Natural killer cell (primary cell): ENCODE measurements at places on chromosomes 6 and 20.

GRCh38 chr6:161477876-161478425, 204.1 kb upstream of the AGPAT4 start:
- DNase-seq, result no peak

GRCh38 chr6:157563611-157564284, 182.8 kb downstream of the ZDHHC14 start:
- DNase-seq, result no peak

GRCh38 chr20:53914781-53915445, 155.5 kb downstream of the BCAS1 start:
- no peak for DNase-seq

DNA sequence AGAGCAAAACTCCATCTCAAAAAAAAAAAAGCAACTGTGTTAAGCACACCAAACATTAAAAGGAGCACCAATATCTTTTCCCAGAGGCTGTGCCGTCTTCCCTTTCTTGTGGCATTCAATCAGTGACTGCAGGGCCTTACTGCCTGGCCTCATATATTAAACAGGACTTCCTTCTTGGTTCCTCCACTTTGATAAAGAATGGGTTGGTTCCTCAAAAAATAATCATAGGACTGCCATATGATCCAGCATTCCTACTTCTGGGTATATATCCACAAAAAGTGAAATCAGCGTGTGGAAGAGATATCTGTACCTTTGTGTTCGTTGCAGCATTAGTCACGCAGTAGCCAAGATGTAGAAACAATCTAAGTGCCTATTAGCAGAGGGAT, 40.3 kb upstream of the GFOD1 start:
- DNase-seq, result no peak

DNA sequence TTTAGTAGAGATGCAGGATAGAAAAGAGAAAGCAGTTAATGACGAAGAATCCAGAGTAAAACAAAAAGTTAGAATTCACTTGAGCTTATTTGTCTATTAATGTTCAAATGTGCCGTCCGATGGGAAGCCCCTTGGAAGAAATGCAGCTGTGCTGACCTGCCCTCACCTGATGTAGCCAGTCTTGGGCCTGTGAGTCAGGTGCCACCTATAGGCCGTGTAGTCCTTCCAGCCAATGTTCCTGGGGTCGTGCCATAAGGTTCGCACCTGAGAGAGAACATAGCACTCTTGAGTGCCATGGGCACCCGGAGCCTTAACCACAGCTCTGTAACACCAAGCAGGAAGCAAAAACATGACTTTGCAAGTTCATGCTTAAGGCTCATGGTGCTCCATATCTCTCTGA, 32.4 kb downstream of the THBS2 start:
- no peak for DNase-seq

GRCh38 chr6:44058617-44059358, 68.5 kb downstream of the MRPL14 start:
- DNase-seq, result peak; percentile 43

DNA sequence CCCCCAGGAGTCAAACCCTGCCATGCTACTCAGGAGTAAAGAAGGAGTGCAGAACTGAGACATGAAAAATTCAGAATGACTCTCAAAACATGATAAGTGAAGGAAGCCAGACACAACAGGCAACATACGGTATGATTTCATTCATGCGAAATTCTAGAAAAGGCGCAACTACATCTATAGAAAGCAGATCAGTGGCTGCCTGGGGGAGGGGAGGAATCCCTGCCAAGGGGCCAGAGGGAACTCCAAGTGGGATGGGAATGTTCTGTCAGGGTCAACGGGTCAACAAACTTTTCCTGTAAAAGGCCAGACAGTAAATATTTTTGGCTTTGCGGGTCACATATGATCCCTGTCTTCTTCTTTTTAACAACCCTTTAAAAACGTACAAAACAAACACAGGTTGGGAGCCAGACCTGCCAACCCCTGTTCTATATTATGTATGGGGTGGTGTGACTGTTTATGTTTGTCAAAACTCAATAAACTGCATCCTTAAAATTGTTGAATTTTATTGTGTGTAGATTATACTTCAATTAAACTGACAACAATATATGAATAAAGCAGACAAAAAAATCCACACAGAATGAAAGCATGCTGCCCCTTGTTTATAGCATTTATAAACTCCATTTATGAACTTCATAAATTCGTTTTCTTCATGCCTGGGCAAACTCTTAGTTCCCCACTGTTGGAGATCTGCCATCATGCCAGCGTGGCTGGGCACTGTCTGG, 56.6 kb upstream of the TRAF3IP2 start:
- no peak for DNase-seq

DNA sequence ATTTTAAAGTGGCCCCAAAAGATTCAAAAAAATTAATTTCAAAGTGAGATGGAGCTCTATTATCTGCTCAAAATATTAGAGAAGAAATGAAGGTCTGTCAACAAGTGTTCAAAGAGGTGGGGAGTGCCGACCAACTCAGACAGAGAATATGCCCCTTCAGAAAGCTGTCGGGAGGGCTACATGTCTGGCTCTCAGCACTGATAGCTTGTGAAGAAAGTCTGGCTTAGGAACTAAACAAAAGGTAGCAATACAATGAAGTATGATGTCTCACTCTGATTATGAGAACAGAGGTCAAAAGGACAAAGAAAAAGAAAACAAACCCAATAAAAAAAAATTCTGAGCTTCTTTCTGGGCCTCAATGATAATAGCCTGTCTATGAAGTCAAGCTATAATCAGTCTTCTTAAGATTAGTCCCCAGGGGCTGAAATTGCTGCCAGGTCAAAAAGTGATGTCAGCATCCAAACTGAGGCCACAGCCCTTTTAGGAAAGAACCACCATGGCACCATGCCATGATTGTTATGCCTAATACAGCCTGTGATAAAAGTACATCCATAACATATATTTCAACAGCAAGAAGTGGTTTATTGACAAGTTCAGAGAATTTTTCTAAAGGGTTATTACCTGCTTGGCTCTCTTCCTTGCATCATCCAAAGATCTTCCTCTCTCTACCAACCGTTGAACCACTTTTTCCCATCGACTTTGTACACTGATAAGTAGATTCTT, 150.9 kb downstream of the DST start:
- DNase-seq, result no peak

DNA sequence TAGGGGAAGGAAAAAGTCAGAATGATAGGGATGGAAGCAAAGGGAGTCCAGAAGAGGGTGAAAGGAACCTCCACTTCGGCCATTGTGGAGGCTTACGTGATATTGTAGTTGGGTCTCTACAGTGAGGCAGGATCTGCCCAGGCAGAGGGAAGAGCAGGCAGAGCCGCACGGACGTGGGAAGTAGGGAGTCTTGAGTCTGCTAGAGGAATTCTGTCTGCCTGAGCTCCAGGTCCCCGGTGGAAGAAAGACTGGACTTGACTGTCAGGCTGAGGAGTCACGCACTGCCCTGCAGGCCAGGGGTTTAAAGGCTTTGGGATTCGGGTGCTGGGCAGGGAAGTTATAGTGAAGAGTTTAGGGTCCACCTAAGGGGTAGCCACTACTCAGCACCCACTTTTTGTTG, 16.4 kb downstream of the TGM6 start:
- no peak for DNase-seq

DNA sequence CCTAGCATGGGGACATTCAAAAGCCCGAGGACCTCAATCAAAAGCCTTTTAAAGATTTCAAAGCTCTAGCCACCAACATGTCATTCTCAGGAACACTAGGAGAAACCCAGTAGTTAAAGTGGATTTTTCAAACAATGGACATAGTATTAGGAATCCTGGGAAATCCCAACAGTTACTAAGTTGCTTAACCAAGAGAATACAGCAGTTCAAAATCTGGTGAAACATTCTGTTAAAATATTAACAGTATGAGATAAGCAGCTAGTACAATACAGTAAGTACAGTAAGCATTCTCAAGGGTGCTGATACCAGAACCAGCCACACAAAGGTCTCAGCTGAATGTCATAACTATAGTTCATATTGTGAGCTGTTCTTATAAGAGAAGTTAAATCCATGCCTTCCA, 68.6 kb downstream of the CDK19 start:
- DNase-seq, result no peak

DNA sequence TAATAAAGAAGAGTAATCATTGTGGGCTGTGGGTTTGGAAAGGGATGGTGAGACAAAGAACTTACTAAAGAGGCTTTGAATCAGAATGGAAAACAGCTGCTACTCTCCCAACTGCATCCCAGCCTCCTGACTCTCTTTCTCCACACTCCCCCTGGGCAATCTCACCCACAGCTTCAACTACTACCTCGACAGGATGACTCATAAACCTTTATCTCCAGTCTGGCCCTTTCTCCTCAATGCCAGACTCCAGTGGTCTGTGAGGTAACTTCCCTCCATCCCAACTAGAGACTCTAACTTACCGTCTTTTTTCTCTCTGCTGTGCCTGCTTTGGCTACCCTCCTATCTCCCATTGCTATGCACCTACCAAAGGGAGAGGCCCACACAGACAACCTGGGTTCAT, 135.3 kb upstream of the RREB1 start:
- DNase-seq, result no peak
